ENCODE measurements at places on chromosomes 1 and 21.

- no peak for DNase-seq
These were observed 22.2 kb upstream of the OPRD1 start for GRCh38 chr1:28789816-28790215.

DNA sequence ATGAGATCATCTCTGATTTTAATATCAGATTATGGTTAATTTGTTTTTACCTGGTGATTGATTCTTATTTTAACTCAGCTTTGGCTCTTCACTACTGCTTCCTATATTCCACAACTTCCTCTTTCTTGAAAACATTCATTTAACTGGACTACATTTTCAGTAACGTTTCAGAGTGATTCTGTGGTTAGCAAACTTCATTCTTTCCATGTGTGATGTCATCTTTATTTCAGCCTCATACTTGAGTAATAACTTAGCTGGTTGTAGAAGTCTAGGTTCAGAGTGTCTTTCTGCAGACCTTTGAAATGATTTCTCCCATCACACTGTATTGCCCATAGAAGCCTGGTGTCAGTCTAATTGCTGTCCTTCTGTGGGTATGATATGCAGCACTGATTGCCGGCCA is 36.0 kb upstream of the SLC35F3 start:
- no peak for DNase-seq

GRCh38 chr1:178953538-178954324 is 72.0 kb upstream of the FAM20B start:
- DNase-seq: no peak

GRCh38 chr1:44947774-44948311 is 38.6 kb downstream of the EIF2B3 start:
- DNase-seq: no peak

DNA sequence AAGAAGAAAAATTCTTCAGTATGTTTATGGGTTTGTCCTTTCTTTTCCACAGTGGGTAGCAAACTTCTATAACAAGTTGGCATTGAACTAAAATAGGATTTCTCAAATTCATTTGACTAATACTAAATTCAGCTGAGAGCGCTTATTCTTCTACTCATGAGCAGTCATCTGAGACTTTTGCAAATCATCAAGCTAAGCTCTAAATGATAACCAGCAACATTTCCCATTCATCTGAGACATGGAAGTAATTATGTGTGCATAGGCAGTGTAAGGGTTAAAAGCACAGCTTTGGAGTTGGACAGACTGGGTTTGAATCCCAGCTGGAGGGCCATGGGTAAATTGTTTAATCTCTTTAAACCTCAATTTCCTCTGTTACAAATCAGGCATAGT is 18.3 kb upstream of the CNR2 start:
- DNase-seq: no peak

DNA sequence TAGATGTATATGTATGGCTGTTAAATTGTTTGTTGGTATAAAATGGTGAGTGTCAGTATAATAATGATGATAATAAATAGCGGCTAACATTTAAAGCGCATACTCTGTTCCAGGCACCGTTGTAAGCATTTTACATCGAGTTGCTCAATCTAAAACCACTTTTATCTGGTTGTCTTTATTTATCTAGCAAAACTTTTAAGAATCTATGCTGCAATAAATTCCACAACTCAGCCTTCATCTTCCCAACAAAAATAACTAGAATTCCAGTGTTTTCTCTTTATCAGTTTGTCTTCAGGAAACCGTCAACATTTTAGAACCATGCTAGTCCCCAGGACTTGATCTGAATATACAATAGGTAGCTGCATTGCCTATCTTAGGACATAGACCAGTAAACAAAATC is 19.3 kb upstream of the SLC16A1 start:
- no peak for DNase-seq

GRCh38 chr21:43825936-43826622 is 36.7 kb downstream of the RRP1 start:
- no peak for DNase-seq

Measured in activated CD8-positive, alpha-beta memory T cell treated with anti-CD3 and anti-CD28 coated beads for 1 hour (primary cell).